ENCODE measurements at places on chromosomes 7 and 10.

- no peak for DNase-seq
Observed at GRCh38 chr7:5591278-5591874, 167.7 kb upstream of the TNRC18 start.

GRCh38 chr10:3935141-3935540, 150.1 kb upstream of the KLF6 start:
- no peak for DNase-seq

- no peak for DNase-seq
Observed at GRCh38 chr7:108135446-108136190, 5.5 kb upstream of the LAMB4 start.

DNA sequence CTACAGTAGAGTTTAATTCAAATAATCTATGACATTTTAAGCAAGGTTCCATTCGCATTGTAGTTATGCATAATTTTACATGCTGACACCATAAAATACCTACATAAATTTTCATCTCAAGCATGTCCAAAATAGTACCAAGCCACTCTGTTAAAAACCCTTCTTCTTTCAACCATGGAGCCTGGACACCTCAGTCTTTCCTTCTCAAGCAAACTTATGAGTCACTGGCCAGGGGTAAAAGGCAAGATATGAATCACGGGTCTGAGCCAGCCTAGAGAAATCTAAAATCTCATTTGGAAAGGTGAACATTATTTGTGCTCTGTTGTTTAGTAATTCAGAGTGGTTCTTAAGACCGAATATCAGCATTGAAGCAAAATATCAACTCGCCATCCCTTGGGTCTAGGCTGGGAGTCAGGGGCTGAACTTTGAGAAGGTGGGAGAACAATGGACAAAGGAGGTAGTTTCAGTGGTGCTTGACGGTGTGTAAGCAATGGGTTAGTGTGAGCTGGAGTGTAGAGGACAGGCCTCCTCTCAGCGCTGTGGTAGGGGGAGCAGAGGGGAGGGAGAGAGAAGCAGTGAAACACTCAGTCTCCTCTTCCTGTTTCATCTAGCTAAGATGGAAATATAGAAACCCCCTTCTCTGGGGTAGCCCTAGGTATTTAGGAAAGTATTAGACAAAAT, 19.1 kb upstream of the GPAM start:
- DNase-seq, result no peak

DNA sequence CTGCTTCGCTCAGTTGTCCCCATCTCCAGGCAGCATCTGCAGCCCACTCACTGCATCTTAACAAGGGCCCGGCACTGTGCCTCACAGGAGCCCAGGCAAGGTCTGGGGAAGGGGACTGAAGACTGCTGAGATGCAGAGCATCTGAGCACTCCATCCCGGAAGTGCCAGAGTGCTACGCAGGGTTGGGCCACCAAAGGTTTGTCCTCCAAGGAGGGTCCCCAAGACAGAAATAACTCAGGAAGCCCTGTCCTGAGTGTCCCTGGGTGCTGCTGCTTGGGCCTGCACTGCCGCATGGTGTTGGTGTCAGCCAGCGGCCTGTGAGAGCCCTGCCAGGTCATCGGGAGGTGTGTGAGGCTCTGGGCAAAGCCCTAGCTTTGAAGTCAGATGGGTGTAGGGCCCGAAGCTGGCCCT, 288.2 kb upstream of the ZMIZ1 start:
- DNase-seq, result no peak

DNA sequence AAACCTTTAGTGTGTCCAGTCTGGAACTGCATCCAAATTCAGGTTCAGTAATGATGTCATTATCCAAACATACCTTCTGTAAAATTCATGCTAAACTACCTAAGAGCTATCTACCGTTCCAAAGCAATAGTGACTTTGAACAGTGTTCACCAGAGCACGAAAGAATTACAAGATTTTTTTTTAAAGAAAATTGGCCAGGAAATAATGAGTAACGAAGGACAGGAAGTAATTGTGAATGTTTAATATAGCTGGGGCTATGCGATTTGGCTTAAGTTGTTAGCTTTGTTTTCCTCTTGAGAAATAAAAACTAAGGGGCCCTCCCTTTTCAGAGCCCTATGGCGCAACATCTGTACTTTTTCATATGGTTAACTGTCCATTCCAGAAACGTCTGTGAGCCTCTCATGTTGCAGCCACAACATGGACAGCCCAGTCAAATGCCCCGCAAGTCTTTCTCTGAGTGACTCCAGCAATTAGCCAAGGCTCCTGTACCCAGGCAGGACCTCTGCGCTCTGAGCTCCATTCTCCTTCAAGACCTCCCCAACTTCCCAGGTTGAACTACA, 694 bp upstream of the FAS start:
- no peak for DNase-seq

- no peak for DNase-seq
Observed at GRCh38 chr7:47433564-47433895, 148.4 kb downstream of the TNS3 start.

DNA sequence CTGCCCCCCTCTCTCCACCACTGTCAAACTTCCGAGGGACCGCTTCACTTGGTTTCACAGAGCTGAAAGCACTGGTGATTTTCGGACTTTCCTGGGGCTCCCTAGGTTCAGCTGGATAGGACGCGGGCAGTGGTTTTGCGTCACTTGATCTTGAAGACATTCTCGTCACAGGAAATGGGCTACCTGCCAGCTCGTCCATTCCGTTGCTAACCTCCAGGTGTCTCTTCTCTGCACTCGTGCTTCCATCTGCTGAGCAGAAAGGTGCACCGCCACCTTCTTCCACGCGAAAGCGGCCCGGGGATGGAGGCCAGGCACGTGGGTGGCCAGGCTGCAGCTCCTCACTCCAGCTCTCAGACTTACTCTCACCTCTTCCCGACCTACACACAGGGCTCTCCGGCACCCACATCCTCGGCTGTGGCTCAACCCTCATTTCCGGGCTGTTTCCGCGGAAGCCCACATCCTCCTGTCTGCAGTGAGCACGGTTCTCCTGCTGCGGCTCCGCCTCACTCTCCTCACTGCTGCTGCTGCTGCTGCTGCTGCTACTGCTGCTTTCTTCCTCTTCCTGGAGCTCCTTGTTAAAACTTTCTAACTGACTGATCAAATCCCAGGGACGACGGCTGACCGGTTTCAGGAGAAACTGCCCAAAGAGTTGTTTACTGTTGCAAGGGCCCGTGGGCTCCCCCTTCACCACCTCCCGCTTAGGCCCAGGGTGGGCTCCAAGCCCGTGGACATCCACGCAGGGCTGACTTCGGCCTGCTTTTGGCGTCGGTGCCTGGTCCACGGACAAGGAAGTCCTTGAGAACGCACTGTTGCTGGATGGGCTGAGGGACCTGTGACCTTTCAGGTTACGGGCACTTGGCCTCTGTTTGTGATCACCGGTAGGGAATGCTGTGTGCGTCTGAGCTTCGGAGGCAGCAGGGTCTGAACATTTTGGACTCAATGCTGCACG, 32.1 kb downstream of the JCAD start:
- peak; percentile 84 for DNase-seq

GRCh38 chr7:32169228-32169627, 99.0 kb upstream of the PDE1C start:
- no peak for DNase-seq

- no peak for DNase-seq
Observed at GRCh38 chr7:44608916-44609648, 2.7 kb downstream of the OGDH start.

DNA sequence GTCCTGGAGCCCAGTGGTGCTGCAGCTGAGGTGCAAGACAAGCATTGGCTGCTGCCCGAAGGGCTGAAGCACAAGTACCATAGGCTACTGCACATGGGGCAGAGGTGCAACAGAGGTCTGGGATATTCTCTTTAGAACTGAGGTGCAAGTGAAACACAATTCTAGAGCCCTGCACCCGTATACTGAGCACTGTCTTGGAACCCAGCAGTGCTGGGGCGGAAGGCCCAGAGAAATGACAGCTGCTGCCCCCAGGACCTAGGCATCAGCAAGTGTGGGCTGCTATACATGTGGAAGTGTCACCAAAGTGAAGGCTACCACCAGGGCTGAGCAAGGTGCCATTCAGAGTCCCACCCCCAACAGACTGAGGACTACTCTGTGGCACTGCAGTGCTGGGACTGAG, 393.6 kb upstream of the STEAP1 start:
- no peak for DNase-seq

- no peak for DNase-seq
Observed at GRCh38 chr10:47048526-47048905, 137.3 kb downstream of the PTPN20 start.

DNA sequence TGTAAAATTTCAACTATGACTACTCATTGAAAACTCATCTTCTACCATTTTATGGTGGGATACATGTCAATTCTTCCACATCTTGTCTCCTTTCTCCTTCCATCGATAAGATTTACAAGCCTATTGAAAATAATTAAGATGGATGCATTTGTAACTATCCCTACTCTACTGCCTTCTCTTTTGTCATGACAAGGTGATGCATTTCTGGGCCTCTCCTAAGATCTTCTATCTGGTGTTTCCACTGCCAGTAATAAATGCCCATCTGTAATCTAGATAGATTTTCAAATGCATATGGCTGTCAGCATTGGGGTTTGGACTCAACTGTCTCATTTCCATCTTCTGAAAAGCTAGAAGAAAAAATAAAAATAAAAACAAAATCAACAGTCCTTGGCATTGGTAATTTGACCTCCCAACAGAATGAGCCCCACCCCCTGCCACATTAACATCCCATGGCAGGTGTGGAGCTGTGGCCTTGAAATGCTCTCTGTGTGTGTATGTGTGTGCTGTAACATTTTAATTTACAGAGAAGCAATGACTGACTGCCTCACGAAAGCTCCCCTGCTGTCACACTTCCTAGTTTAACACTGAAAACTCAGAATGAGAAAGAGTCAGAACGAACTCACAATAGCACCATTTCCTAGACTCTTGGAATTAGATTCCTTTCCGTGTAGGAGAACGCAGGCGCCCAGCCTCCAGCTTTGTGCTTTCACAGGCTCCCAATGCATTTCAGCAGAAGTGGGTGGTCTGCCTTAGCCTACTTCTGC, 74.2 kb downstream of the RHOBTB1 start:
- DNase-seq, result no peak

- no peak for DNase-seq
Observed at GRCh38 chr7:113015034-113015645, 71.5 kb downstream of the GPR85 start.

- no peak for DNase-seq
Observed at GRCh38 chr7:19121977-19122588, 4.6 kb upstream of the TWIST1 start.

DNA sequence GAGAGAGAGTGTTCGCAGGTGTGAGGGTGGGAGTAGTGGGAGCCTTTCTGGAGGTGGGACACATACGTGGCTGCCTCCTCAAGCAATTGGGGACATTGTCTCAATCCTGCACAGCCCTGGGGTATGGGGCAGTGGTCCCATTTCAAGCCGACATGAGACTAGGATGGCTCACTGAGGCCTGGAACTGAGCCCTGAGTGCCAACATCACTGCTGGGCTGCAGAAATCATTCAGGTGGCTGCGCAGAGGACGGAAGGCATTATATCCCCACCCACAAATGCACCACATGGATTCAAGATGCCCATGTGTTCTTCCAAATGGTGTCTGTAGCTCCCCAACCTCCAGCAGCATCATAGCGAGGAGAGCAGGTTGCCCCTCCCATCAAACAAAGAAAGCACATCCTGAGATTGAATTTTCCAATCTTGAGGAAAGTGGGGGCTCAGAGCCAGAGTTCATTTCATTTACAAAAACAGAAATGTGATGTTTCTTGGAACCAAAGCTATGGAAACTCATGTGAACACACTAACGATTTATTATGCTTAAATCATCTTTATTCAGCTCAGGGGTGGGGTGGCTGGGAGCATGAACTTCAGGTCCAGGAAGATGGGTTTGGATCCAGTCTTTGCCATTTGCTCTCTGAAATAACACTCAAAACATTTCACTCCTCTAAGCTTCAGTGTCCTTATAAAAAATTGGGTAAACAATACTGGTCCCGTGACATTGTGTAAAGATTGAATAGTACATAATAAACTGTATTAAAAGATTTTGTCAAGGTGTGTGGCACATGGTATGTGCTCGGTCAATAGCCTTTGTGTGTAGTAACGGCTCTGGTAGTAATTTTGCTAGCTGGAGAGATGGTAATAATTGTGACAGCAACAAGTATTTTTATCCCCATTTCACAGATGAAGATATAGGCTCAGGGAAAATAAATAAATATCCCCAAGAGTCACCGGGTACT, 4.6 kb downstream of the SFTPA2 start:
- no peak for DNase-seq

- no peak for DNase-seq
Observed at GRCh38 chr7:44769376-44769775, 20.7 kb downstream of the ZMIZ2 start.

GRCh38 chr10:99612167-99612831, 7.9 kb downstream of the SLC25A28 start:
- DNase-seq, result no peak

DNA sequence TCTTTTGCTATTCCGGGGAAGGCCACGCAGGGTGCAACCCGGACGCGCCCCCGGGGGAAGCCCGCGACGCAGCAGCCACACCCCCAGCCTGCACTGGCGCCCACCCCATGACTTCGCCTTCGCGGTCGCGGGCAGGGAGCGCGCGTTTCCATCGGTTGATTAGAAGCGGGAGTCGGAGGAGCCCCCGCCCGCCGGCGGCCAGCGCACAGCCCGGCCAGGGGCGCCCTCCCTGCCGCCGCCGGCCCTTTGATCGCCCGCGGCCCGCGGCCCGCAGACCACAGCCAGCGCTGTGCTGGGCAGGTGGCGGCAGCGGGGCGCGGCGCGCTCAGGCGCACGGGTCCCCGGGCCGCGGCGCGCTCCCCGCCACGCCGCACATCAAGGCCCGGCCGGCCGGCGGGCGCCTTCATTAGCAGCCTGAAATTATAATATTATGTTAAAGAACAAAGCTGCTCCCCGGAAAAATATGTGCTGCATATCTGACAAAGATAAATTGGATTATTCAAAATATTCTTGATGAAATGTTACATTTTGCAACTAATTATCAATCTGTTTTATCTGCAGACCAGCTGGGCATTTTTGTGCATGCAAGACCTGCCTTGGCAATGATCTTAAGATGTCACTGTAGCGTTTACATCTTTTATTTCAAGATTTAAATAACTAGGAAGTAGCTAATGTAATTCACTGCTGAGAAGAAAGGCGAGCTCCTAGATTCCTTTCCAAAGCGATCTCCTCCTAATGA, 160.7 kb upstream of the MKI67 start:
- no peak for DNase-seq

- DNase-seq, result no peak
Observed at GRCh38 chr10:76974017-76974691, 663.5 kb downstream of the KCNMA1 start.

- DNase-seq, result no peak
Observed at GRCh38 chr10:77795426-77796055, 131.0 kb downstream of the DLG5 start.

GRCh38 chr10:357201-357950, 222.1 kb downstream of the ZMYND11 start:
- DNase-seq, result no peak

GRCh38 chr7:40499718-40500117, 364.9 kb downstream of the SUGCT start:
- DNase-seq, result no peak

- DNase-seq, result no peak
Observed at GRCh38 chr10:79144351-79145173, 75.8 kb downstream of the ZMIZ1 start.

- DNase-seq, result no peak
Observed at GRCh38 chr10:106777841-106778240, 386.7 kb downstream of the SORCS1 start.
